ENCODE measurements at places on chromosomes 12 and 14. TPM values are rescaled to one million over a fixed set of nuclear protein-coding genes. Genes with fewer than 3 reads are reported as not detected.

DNA sequence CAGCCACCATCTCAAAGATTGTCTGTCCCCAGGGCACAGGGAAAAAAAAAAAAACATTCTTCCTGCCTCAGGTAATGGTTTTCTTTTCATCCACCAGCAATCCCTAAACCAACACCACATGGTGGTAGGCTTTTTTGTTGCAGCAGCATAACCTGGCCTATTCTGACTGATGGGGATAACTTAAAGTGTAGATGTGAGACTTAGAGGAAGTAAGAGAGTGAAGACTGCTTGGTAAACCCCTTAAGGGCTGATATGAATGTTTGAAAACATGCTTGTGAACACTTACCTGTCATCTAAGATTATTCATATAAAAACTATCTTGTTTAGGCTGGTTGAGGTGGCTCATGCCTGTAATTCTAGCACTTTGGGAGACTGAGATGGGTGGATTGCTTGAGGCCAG is 130.2 kb upstream of the RAP1B start:
- no peak for DNase-seq

DNA sequence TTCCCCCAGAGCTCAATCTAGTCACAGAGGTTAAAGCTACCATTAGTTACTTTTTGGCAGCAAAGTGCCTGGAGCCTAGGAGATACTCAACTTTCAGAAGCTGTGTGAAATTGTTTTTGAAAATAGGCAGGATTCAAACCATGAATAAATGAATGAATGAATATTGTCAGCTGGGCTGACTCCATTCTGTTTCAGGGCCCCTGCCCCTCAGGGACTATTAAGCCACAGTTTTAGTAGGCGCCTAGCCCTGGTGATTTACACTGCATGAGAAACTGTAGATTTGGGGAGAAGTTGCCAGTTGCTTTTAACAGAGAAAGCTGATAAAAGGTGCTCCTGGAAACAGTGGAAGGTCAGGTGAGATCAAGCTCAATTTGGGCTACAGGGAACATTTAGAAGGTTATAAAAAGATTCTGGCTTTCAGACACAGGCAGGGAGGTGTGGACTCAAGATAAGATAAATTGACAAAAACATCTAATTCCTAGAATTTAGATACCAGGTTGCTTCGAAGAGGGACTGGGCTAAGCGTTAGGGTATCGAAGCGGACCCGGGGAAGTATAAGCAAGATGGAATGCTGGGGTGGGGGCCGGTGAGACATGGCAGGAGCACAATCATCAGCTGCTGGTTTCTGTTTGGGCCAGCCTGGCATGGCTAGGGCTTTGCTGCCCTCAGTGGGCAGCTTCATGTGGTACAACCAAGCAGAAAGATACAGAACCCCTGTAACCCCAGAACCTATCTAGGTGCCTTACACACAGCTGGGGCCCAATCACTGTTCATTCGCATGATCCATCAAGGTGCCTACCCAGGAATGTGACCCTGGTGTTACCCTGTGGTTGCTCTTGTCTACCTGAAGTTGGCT is 14.9 kb upstream of the CELA1 start:
- DNase-seq, result no peak

DNA sequence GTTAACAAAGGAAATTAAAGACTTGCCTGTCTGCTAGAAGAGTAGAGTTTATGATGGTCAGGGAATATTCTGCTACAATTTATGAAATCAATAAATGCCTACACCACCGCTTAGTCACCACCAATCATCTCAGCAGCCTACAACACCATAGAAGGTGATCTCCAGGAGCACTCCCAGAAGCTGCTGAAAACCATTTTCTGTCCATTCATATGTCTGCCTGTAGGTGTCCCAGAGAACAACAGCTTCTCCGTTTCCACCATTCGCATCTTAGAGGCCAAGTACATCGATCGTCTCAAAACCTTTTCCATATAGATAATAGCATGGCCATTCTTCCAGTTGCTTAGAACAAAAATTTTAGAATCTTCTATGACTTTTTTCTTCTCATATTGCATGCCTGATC is 303.4 kb downstream of the KCNC2 start:
- no peak for DNase-seq

GRCh38 chr14:99790978-99791376 is 2.2 kb upstream of the EML1 start:
- no peak for DNase-seq

- DNase-seq, result no peak
These were observed 14.9 kb downstream of the CATSPERB start for GRCh38 chr14:91716999-91717398.

DNA sequence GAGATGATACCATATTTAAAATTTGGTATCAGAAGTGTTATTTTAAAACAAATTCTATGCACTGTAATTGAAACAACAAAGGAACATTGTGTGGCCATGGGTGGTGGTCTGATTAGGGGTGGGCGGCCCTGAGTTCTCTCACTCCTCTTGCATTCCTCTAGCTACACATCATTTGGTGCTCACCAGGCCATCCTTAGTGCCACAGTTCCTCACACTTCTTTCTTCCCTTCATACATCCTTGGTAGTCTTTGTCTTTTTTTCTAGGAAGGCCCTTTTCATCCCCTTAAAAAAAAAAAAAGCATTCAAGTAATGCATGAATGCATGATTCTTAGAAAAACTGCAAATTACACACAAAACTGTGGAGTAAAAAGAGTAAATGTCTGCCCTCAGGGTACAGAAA is 2.4 kb upstream of the MANSC4 start:
- no peak for DNase-seq

GRCh38 chr14:97369901-97370300 is 572.7 kb downstream of the VRK1 start:
- no peak for DNase-seq

DNA sequence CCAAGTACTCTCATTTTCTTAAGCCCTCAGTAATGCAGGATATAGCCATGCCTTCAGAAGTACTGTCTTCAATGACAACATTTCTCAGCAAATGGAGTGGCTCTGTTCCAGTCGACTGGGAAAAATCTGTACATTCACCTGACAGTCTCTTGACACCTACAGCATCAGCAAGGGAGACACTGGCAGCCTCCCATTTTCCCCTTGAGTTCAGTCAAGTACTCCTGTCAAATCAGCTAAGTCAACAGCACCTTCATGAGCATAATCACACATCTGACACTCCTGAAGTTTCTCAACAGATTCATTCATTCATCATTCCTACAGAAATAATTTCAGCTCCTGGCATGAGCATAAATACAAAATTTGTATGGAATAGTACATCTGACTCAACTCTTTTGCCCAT is 46.1 kb downstream of the INTS13 start:
- no peak for DNase-seq

DNA sequence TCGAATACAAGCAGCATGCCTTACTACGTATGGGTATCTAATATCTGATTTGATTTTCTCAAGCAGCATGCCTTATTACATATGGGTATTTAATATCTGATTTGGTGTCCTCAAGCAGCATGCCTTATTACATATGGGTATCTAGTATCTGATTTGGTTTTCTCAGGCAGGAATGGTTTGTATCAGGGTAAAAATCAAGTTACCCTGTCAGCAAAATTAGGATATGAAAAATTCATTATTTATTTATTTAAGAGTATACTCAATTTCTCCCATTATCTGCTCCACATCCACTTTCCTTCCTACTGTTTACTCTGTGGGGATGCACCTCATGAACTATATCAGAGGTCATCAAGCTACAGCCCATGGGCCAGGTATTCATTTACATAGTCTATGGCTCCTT is 21.9 kb downstream of the ZNF891 start:
- DNase-seq, result no peak

FAM222A gene
- total RNA-seq, result 12.5 TPM

ARHGAP9 gene
- 0.56 TPM for total RNA-seq

CLEC4D gene
- total RNA-seq, result not detected

All from neural crest cell (in vitro differentiated cells).